MCF 10A (cell line): ENCODE measurements at places on chromosomes 13 and 19. TPM values are rescaled to one million over a fixed set of nuclear protein-coding genes. Genes with fewer than 3 reads are reported as not detected.

Gene OVOL3
- total RNA-seq, result not detected in 2 replicates

GRCh38 chr13:68125087-68125480 lies 894.9 kb upstream of the PCDH9 start:
- DNase-seq, result no peak
- H3K4me3 ChIP-seq, result no peak overlapping the region
- peaks cover 5% of the 10 kb centered on the region for H3K36me3 ChIP-seq
- no peak overlapping the region for H3K27ac ChIP-seq

DNA sequence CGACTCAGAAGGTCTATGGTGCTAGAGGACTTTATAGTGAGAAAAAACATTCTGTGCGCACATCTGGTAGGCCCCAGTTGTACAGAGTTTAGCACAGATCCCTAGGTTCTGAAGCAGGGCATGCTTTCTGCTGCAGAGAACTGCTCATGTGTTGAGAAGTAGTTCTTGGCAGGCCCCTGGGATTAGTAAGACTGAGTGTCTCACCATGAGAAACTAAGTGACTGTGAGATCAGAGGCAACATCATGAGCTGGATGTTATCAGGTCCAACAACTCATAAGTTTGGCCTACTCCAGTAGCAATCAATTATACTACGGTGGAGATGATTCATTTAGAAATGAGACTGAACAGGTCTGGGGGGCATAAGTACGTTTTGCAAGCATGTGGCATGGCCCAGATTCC lies 507.4 kb upstream of the KLF12 start:
- H3K4me3 ChIP-seq, result no peak overlapping the region
- H3K4me1 ChIP-seq, result no peaks in the 10 kb centered on the region
- no peak for DNase-seq
- H3K27me3 ChIP-seq, result no peaks in the 10 kb centered on the region
- no peak overlapping the region for H3K27ac ChIP-seq
- no peaks in the 10 kb centered on the region for H3K36me3 ChIP-seq

GRCh38 chr19:694481-695351 lies 536 bp downstream of the PRSS57 start:
- H3K27me3 ChIP-seq, result no peaks in the 10 kb centered on the region
- no peak for DNase-seq
- H3K4me1 ChIP-seq, result no peaks in the 10 kb centered on the region
- H3K4me3 ChIP-seq, result no peak overlapping the region
- H3K36me3 ChIP-seq, result no peaks in the 10 kb centered on the region

DNA sequence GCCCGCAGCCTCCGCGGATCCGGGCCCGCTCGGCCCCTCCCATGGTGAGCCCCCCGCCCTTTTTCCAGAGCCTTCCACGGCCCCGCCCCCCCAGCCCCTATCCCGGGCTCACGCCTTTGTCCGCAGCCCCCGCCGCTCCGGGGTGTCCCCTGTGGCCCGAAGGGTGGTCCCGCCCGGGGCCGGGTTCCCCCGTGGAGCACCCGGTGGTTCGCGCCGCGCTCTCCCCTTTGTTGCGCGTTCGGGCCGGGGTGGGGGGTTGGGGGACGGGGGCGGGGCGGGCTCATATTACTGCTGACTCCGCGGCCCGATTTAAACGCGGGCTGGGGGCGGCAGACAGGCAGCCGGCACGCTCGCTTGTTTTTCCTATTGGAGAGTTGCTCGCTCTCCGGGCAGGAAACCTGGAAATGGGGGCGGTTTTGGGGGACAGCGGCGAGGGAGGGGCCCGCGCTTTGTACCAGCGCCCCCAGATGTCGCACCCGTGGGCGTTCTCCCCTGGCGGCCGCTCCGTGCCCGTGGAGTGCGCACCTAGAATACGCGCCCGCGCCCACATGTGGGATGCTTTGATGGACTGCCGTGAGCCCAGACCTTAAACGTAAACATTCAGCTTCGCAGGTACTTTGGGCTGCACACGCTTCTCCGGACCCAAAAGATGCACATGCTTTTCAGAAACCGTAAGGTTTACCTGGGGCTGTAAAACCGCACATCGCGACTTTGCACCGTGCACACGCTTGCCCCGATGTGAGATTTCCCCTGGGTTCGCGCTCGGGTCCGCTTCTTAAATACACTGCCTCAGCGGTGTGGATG lies 699 bp downstream of the PTOV1 start:
- H3K4me3 ChIP-seq, result peak overlapping the region; percentile 84
- no peak overlapping the region for H3K27ac ChIP-seq
- H3K36me3 ChIP-seq, result peaks cover 26% of the 10 kb centered on the region
- H3K4me1 ChIP-seq, result peaks cover 32% of the 10 kb centered on the region
- no peaks in the 10 kb centered on the region for H3K27me3 ChIP-seq

Gene GJA3
- total RNA-seq, result 3.0 and 4.7 TPM in 2 replicates

Gene ONECUT3
- total RNA-seq, result 0.02 TPM in 1 of 2 replicates, not detected in the other

DNA sequence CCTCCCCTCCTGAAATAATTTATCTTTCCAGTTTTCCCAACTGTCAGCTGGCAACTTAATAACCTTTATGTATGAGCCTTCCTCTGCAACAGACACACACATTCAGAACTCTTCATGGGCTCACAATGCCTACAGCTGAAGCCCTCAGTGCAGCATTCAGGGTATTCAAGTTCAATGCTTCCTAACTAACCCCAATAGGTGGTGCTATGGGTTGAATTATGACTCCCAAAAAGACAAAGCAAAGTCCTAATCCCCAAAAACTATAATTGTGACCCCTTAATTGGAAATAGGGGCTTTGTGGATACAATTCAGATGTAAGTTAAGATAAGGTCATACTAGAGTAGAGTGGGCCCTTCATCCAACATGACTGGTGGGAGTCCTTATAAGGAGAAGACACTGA lies 202.2 kb downstream of the SUCLA2 start:
- DNase-seq, result peak; percentile 48
- no peak overlapping the region for H3K27ac ChIP-seq
- no peaks in the 10 kb centered on the region for H3K27me3 ChIP-seq
- H3K4me1 ChIP-seq, result no peaks in the 10 kb centered on the region
- H3K36me3 ChIP-seq, result peaks cover 5% of the 10 kb centered on the region
- H3K4me3 ChIP-seq, result no peak overlapping the region

DNA sequence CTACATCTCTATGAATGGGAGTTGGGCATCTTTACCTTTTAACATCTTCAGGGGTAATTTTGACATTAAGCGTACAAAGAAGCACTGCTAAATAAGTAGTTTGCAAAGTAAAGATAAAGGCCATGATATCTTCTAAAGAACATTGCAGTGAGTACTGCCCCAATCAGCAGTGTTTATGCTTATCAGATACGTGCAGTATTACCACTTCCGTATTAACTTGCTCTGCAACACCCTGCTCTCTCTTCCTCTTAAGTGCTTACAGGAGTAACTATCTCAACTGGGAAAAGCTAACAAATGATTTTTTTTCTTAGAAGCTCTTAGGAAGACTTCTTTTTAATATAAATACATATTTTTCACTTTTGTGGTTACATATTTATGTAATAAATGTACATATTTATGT lies 793.7 kb upstream of the SLC10A2 start:
- no peak overlapping the region for H3K27ac ChIP-seq
- DNase-seq, result no peak
- H3K27me3 ChIP-seq, result no peaks in the 10 kb centered on the region
- H3K4me3 ChIP-seq, result no peak overlapping the region
- H3K36me3 ChIP-seq, result no peaks in the 10 kb centered on the region
- H3K4me1 ChIP-seq, result no peaks in the 10 kb centered on the region

GRCh38 chr13:93375491-93375890 lies 148.9 kb downstream of the GPC6 start:
- H3K4me1 ChIP-seq, result peaks cover 5% of the 10 kb centered on the region
- DNase-seq, result no peak
- H3K4me3 ChIP-seq, result no peak overlapping the region
- H3K27ac ChIP-seq, result no peak overlapping the region
- no peaks in the 10 kb centered on the region for H3K36me3 ChIP-seq
- no peaks in the 10 kb centered on the region for H3K27me3 ChIP-seq

- H3K4me3 ChIP-seq, result peak within 1 kb of the TSS; percentile 69
- no peaks in the 10 kb centered on the region for H3K27me3 ChIP-seq
- no peaks in the 10 kb centered on the region for H3K36me3 ChIP-seq
Observed at GRCh38 chr19:55484593-55485438, at the start of gene NAT14. TSS of gene NAT14 (plus strand) at chr19:55485188. CDS start at chr19:55485709, 521 bp downstream.

Gene LAIR1
- not detected in 2 replicates for total RNA-seq

DNA sequence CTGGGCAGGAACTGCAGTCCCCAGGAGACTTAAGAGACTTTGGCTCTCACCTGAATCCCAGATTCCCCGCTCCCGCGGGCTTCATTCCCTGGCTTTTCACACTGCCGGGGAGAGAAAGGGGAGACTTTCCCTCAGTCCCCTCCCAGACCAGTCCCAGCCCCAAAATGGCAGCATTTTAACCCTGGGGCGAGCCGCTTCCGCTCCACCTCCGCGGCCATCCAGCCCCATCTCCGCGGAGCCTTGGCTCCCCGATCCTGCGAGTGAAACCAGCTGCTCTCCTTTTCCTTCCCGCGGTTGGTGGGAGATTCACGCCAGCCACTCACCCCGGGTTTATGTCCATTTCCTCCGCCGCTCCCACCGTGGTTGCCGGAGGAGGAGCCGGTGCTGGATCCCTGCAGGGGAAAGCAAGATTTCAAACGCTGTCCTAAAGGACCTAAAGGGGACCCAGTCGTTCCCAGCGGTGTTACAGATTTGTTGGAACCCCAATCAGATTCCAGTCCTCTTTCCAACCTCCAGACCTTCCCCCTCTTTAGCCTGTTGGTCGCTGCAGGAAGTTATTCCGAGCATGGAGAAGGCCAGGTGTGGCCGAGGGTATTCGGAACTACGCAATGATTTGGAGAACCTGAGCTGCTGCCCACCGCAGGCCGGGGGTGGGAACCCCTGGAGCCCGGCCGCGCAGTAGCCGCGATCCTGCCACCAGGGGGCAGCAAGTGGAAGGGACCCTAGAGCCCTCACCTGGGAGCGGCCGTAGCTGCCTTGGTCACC lies 3.4 kb downstream of the DMKN start:
- peak overlapping the region; percentile 75 for H3K27ac ChIP-seq
- no peaks in the 10 kb centered on the region for H3K27me3 ChIP-seq

- no peaks in the 10 kb centered on the region for H3K27me3 ChIP-seq
- peaks cover 39% of the 10 kb centered on the region for H3K36me3 ChIP-seq
- peak overlapping the region; percentile 88 for H3K4me3 ChIP-seq
- DNase-seq, result no peak
- H3K4me1 ChIP-seq, result peaks cover 9% of the 10 kb centered on the region
Observed at GRCh38 chr19:10104665-10105508, 1.3 kb upstream of the PPAN start.

Gene SEMA6B
- total RNA-seq, result 0.20 and 0.54 TPM in 2 replicates

Gene LILRB4
- not detected in 2 replicates for total RNA-seq

Gene ZNF570
- total RNA-seq, result 0.96 and 1.4 TPM in 2 replicates

DNA sequence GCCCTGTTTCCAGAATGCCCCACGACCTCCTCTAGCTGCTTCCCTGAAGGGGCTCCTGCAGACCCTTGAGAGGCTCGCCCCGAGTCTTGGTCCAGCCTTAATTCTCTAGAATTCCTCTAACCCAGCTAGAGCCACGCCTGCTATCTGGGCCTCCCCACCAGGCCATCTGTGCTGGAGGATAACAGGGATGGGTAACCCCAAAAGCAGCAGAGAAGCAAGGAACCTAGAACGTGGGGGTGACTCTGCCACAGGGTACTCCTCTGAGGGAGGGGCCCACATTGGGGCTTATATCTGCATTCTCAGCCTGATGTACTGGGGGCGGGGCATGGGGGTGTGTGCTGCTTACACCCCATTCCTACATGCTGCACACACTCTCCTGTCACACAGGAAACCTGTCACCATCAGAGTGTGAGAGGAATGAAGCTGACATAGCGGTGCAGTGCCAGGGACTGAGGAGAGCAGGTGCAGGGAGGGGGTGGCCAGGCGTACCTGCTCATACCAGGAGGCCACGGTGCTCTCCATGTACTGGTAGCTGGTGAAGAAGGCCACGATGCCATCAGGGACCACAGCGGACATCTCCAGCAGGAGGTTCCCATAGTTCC lies 13.8 kb downstream of the KLC3 start:
- H3K27ac ChIP-seq, result no peak overlapping the region
- no peak for DNase-seq
- H3K36me3 ChIP-seq, result peaks cover 19% of the 10 kb centered on the region
- no peaks in the 10 kb centered on the region for H3K4me1 ChIP-seq
- no peak overlapping the region for H3K4me3 ChIP-seq
